ENCODE measurements at places on chromosomes 1 and 21.

DNA sequence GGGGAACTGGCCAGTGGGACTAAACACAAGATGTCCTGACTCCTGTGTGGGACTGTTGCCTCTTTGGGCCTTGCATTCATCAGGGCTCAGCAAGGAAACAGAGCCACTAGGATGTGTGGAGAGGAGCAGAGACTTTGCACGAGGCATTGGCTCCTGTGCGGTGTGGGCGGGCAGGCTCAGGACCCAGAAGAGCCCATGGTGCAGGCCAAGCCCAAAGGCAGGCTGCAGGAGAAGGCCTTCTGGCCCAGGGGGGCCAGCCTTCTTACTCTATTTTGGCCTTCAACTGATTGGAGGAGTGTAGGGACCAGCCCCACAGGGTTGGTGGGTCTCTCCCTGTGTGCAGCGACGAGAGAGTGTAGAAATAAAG is 23.5 kb downstream of the LRRC3 start:
- no peak for DNase-seq

DNA sequence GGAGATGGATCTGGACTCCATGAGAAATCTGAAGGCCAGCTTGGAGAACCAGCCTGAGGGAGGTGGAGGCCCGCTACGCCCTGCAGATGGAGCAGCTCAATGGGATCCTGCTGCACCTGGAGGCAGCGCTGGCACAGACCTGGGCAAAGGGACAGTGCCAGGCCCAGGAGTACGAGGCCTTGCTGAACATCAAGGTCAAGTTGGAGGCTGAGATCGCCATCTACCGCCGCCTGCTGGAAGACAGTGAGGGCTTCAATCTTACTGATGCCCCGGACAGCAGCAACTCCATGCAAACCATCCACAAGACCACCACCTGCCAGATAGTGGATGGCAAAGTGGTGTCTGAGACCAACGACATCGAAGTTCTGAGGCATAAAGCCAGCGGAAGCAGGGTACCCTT is 601.5 kb upstream of the ZP4 start:
- DNase-seq, result no peak

DNA sequence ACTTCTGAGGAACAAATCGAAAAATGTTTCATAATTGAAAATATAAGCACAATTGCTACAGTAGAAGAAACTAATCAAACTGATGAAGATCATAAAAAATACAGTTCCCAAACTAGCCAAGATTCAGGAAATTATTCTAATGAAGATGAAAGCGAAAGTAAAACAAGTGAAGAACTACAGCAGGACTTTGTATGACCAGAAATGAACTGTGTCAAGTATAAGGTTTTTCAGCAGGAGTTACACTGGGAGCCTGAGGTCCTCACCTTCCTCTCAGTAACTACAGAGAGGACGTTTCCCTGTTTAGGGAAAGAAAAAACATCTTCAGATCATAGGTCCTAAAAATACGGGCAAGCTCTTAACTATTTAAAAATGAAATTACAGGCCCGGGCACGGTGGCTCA is 30.6 kb downstream of the IFNAR1 start:
- peak; percentile 15 for DNase-seq

DNA sequence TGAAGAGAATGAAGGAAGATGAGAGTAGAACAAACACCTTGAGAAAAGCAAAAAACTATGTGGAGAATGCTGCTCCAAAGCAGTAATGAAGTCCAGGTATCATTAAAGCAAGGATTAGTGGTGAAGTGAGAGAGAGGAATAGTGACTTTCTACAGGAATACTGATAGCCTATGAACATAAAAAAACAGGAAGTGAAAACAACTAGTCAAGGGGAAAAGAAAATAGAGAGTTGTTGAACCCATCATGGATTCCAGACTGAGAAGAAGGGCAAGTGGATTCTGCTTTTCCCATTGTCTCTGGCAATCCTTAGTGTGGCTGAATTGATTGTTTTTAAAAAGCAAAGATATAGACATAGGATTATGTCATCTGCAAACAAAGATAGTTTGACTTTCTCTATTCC is 119.9 kb upstream of the LHX8 start:
- no peak for DNase-seq

DNA sequence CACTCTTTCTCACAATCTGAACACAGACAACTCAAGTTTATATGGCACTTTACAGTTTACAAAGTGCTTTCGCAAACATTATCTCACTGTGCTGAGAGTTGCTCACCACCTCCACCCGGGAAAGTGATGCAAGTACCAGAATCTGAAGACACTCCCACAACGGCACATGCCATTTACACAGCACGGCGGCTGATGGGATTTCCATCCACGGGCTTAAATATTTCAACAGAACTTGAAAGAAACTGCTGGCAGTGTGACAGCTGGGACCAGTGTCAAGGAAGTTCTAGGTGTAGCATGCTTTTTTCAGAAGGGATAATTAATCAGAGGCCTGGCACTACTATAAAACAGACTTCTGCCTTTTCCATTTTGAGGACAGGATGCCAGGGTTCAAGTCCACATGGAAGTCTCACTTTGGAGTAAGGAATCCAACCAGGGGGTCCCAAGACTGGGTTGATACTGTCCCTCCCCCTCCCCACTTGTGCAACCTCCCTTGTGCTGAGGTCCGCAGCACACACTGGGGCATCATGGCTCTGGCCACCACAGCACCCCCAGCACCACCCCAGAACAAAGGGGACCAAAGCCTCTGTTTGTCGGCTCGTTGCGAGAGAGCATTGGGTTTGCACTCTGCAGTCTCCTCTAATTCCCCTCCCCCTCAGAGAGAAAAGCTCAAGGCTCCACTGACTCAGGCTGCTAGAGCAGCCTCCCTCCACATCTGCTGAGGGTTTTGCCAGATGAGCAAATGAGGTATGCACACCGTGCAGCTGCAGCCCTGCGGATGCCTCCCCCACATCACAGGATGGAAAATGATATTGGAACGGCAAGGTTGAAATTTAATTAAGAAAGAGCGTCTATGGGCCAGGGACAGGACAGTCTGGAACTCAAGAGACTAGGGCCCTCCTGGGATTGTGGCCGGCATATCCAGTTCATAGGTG is 154.9 kb downstream of the TGFBR3 start:
- peak; percentile 66 for DNase-seq

DNA sequence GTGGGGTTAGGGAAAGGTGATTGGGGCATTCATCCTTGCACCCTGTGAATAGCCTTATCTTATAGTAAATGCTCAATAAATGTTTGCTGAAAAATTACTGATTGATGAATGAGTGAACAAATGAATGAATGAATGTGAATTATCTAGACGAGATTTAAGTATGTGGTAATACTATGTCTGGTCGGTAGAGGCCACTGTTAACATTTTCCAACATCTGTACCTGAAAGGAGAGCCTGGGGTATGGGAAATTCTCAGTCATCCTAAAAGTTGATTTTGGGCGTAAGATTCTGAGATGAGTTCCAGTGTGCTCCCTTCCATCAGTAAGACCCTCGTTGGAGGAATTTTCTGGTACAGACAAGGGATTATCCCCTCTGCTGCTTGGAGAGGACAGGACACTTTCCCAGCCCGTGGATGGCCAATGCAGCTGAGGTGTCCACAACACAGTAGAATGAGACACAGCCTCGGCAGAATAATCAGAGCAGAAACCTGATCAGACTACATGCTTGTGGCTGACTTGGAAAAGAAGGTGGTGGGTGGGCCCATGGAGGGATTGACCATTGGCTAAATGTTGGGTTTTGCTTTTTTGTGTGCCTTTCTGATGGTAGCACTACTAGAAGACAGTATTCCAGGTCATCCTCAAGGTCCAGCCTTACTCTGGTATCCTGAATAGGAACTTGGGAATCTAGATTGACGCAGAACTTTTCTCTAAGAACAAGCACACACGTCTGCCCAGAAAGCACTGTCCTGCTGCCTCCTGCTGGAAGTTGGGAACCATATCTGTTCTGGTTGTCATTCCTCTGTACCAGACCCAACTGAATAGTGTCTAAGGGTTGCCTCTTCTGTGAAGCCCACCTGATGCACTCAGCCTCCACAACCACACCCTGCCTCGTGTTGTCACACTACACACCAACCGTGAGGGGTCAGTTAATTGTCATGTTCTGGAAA is 262.0 kb downstream of the TNR start:
- peak; percentile 51 for DNase-seq

- DNase-seq, result no peak
Observed at GRCh38 chr21:37908691-37909090, 7.6 kb downstream of the KCNJ6 start.

GRCh38 chr1:43554444-43554992 is 23.8 kb downstream of the PTPRF start:
- DNase-seq, result peak; percentile 71

Data from adipocyte (in vitro differentiated cells).